Myocyte (in vitro differentiated cells): ENCODE measurements at places on chromosomes 5 and 9. TPM values are rescaled to one million over a fixed set of nuclear protein-coding genes. Genes with fewer than 3 reads are reported as not detected.

PCDHB7 gene
- 5.1 and 6.6 TPM in 2 replicates for total RNA-seq

LHX6 gene
- 0.21 and 0.32 TPM in 2 replicates for total RNA-seq

NMUR2 gene
- not detected in 2 replicates for total RNA-seq

SLC28A3 gene
- 0.05 and 0.08 TPM in 2 replicates for total RNA-seq

C9orf43 gene
- 0.26 and 0.64 TPM in 2 replicates for total RNA-seq

LCN9 gene
- total RNA-seq: not detected in 2 replicates

FOXD4L4 gene
- total RNA-seq: 0.16 TPM in 1 of 2 replicates, not detected in the other

OR1L6 gene
- not detected in 2 replicates for total RNA-seq

PPP3R2 gene
- not detected in 2 replicates for total RNA-seq

CTXN3 gene
- total RNA-seq: not detected in 2 replicates

PCDHGA10 gene
- total RNA-seq: 32.1 and 35.7 TPM in 2 replicates

EQTN gene
- not detected in 2 replicates for total RNA-seq

MEIKIN gene
- total RNA-seq: not detected in 2 replicates

MAP3K1 gene
- 2.2 and 4.0 TPM in 2 replicates for total RNA-seq

TMOD1 gene
- 48.8 and 60.3 TPM in 2 replicates for total RNA-seq

CDH9 gene
- total RNA-seq: not detected in 2 replicates

EIF4E1B gene
- total RNA-seq: not detected in 2 replicates

GPSM1 gene
- total RNA-seq: 22.3 and 28.3 TPM in 2 replicates

CARTPT gene
- not detected in 2 replicates for total RNA-seq

TUT7 gene
- 28.6 and 33.0 TPM in 2 replicates for total RNA-seq

CDKN2B-AS1 gene
- 2.3 and 2.7 TPM in 2 replicates for total RNA-seq

SPATA31C1 gene
- total RNA-seq: not detected in 2 replicates

ROPN1L gene
- total RNA-seq: 0.68 and 0.94 TPM in 2 replicates

PITX1 gene
- 2.9 and 5.5 TPM in 2 replicates for total RNA-seq

PRDM9 gene
- not detected in 2 replicates for total RNA-seq

MYOT gene
- total RNA-seq: 1.7 and 23.8 TPM in 2 replicates

SLC4A9 gene
- total RNA-seq: not detected in 2 replicates

FAM221B gene
- not detected in 2 replicates for total RNA-seq

SYNPO gene
- total RNA-seq: 7.8 and 8.1 TPM in 2 replicates

HBEGF gene
- 10.1 and 10.2 TPM in 2 replicates for total RNA-seq

CATSPER3 gene
- total RNA-seq: not detected in 2 replicates

BTNL8 gene
- not detected in 2 replicates for total RNA-seq

CCL21 gene
- total RNA-seq: not detected in 2 replicates

CRAT gene
- 87.3 and 102 TPM in 2 replicates for total RNA-seq

ANKRD33B gene
- total RNA-seq: 1.0 and 3.1 TPM in 2 replicates

HTR4 gene
- total RNA-seq: not detected in 2 replicates

SYK gene
- total RNA-seq: not detected in 2 replicates

GRHPR gene
- total RNA-seq: 218 and 267 TPM in 2 replicates

C9orf40 gene
- 5.8 and 9.1 TPM in 2 replicates for total RNA-seq

SLC36A2 gene
- not detected in 2 replicates for total RNA-seq

CDC23 gene
- 31.6 and 33.2 TPM in 2 replicates for total RNA-seq

PCDHB1 gene
- total RNA-seq: not detected in 2 replicates

DOCK2 gene
- 0.08 TPM in 1 of 2 replicates, not detected in the other for total RNA-seq

SPINK7 gene
- not detected in 2 replicates for total RNA-seq

NAA35 gene
- 18.8 and 20.9 TPM in 2 replicates for total RNA-seq

TMEM171 gene
- total RNA-seq: 10.4 and 22.6 TPM in 2 replicates

CCL27 gene
- total RNA-seq: not detected in 2 replicates

SLC34A1 gene
- total RNA-seq: not detected in 2 replicates
